SJSA1 (cell line): ENCODE measurements at places on chromosomes 12 and 14. TPM values are rescaled to one million over a fixed set of nuclear protein-coding genes. Genes with fewer than 3 reads are reported as not detected.

OTX2 gene
- not detected in 2 replicates for total RNA-seq

TARBP2 gene
- total RNA-seq = 38.3 and 39.0 TPM in 2 replicates

CALCOCO1 gene
- total RNA-seq = 19.8 and 27.0 TPM in 2 replicates

MRPL52 gene
- total RNA-seq = 58.2 and 108 TPM in 2 replicates

ACSM4 gene
- total RNA-seq = not detected in 2 replicates

DDX55 gene
- 19.5 and 24.7 TPM in 2 replicates for total RNA-seq

DCN gene
- total RNA-seq = 37.2 and 71.4 TPM in 2 replicates

EEA1 gene
- total RNA-seq = 19.0 and 49.8 TPM in 2 replicates

KLRC1 gene
- not detected in 2 replicates for total RNA-seq

OR4E2 gene
- not detected in 2 replicates for total RNA-seq

TMEM117 gene
- total RNA-seq = 1.2 and 8.2 TPM in 2 replicates

POU6F1 gene
- total RNA-seq = 1.2 and 5.8 TPM in 2 replicates

NYNRIN gene
- 0.87 and 1.2 TPM in 2 replicates for total RNA-seq

GPATCH2L gene
- 41.7 and 46.3 TPM in 2 replicates for total RNA-seq

ERP27 gene
- total RNA-seq = not detected in 2 replicates

TOMM20L gene
- not detected in 2 replicates for total RNA-seq

HOXC12 gene
- 8.6 and 11.0 TPM in 2 replicates for total RNA-seq

KRT2 gene
- not detected in 2 replicates for total RNA-seq

POTEM gene
- total RNA-seq = not detected in 2 replicates

FCF1 gene
- total RNA-seq = 9.4 and 25.9 TPM in 2 replicates

MIP gene
- 0.08 TPM in 1 of 2 replicates, not detected in the other for total RNA-seq

FOXG1 gene
- not detected in 2 replicates for total RNA-seq

CACNA1C gene
- total RNA-seq = 6.1 and 17.0 TPM in 2 replicates

LTBP2 gene
- 1.3 and 2.2 TPM in 2 replicates for total RNA-seq

AQP6 gene
- not detected in 2 replicates for total RNA-seq

GZMH gene
- not detected in 2 replicates for total RNA-seq

HOXC4 gene
- total RNA-seq = 1.4 and 2.2 TPM in 2 replicates

UNC79 gene
- total RNA-seq = 0.05 and 0.13 TPM in 2 replicates

SOAT2 gene
- not detected in 2 replicates for total RNA-seq

ZFHX2 gene
- total RNA-seq = not detected in 2 replicates

ADSS1 gene
- 0.06 and 0.34 TPM in 2 replicates for total RNA-seq

SAMD4A gene
- total RNA-seq = 22.5 and 31.6 TPM in 2 replicates

P2RX2 gene
- total RNA-seq = not detected in 2 replicates

CISTR gene
- total RNA-seq = not detected in 2 replicates

KRT74 gene
- not detected in 2 replicates for total RNA-seq

SLC39A5 gene
- not detected in 2 replicates for total RNA-seq

CAPZA3 gene
- total RNA-seq = not detected in 2 replicates

TPPP2 gene
- total RNA-seq = not detected in 2 replicates

EFS gene
- total RNA-seq = not detected in 2 replicates

NTF3 gene
- total RNA-seq = 0.81 and 1.7 TPM in 2 replicates

SLC6A12 gene
- total RNA-seq = not detected in 2 replicates

KIF26A gene
- 0.05 TPM in 1 of 2 replicates, not detected in the other for total RNA-seq

PZP gene
- total RNA-seq = not detected in 2 replicates

ADCY4 gene
- not detected in 2 replicates for total RNA-seq

GLT1D1 gene
- not detected in 2 replicates for total RNA-seq
